ENCODE measurements at places on chromosomes 3 and 15.

DNA sequence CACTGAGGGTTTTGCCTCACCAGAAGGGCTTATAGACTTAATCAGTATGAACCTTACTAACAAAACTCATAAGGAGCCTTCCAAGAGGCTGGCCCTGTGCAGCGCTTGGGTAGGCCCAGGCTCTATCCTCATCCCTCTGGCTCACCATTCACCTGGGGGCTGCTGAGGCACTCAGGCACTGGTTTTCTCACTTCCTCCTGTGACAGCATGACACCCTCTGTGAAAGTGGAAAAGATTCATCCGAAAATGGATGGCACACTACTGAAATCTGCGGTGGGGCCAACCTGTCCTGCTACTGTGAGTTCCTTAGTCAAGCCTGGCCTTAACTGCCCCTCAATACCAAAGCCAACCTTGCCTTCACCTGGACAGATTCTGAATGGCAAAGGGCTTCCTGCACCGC is 41.3 kb downstream of the PSMD6 start:
- no peak for DNase-seq

DNA sequence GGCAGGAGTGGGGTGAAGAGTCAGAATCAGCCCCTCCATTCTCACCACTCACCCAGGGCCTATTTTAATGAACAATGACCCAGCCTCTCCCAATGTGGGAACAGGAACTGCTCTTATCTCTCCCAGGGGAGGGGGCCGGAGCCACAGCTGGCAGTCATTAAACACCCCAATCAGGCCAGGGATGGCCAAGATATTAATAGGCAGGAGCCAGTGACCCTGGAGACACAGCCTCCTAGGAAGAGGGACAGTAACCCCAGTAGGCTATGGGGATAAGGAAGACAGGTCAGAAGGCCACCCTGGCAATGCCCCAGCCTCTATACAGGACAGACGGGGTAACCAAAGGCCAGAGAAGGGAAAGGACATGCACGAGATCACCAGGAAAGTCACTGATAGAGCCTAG is 38.6 kb downstream of the VIPR1 start:
- DNase-seq, result no peak

GRCh38 chr3:61518590-61518989 is 42.8 kb upstream of the PTPRG start:
- no peak for DNase-seq

GRCh38 chr3:25515171-25515570 is 87.1 kb downstream of the RARB start:
- no peak for DNase-seq

DNA sequence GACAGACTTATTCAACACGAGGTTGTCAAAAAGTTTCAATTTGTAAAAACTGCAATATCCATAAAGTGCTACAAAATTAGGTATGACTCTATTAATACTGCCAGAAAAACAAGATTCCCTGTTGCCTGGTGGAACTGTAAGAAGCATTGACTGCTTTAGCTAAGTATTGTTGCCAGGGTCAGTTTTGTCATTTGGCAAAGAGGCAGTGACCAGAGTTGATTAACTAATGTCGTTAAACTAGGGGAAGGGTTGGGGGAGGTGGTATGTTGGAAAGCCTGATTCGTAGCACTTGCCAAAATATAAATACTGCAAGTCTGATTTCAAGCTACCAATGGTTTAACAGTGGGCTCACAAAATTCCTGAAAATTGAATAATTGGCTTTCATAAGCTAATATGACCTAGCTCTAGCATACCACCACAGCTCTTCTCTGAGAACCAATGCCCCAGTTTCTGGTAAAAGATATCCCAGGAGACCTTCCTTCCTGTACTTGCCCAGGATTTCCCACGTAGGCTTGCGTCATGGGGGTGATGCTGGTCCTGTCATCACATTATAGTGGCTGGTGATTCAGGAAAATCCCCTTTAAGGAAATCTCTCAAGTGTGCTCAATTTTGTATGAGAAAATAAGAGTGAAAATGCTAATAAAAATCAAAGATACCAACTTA is 266.4 kb upstream of the TBC1D5 start:
- no peak for DNase-seq

GRCh38 chr3:55405436-55405835 is 81.7 kb downstream of the WNT5A start:
- DNase-seq, result no peak

- DNase-seq, result no peak
Measured at GRCh38 chr3:133210656-133211055, 172.5 kb downstream of the TMEM108 start.

- DNase-seq, result no peak
Measured at GRCh38 chr15:29888646-29889045, 66.4 kb upstream of the TJP1 start.

DNA sequence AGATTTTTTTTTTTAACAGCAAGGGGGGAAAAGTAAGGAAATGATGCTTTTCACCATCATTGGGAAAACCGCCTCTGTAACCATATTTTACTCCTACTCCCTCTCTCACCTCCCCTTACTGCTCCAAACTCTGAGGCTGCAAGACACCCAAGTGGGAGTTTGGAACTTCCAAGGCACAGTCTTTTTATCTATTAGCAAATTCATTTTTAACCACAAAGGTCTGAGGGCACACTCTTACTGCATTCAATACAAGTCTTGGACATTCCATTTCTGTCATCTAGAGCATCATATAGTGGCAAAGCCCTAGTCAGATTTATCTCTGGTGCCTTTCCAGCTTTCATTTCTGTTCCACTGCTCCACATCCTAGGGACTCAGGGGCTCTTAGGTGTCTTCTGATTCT is 13.2 kb downstream of the FAM162A start:
- DNase-seq, result no peak

- no peak for DNase-seq
Measured at GRCh38 chr3:176430244-176431037, 766.8 kb downstream of the TBL1XR1 start.

DNA sequence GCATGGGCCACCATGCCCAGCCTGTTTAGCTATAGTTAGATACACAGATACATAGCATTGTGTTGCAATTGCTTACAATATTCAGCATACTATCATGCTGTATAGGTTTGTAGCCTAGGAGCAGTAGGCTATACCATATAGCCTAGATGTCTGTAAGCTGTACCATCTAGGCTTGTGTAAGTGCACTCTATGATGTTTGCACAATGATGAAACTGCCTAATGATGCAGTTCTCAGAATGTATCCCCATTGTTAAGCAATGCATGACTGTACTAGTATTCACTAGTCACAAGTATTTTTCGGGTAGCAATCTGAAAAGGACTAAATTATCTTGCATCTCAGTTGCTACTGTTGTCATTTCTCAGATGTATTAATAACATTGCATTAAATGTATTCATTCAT is 16.0 kb downstream of the PIGB start:
- DNase-seq, result no peak

GRCh38 chr3:39277893-39278615 is 1.8 kb downstream of the CX3CR1 start:
- no peak for DNase-seq

- no peak for DNase-seq
Measured at GRCh38 chr3:192887047-192887446, 30.6 kb downstream of the MB21D2 start.

GRCh38 chr15:95291898-95292472 is 1038.5 kb upstream of the NR2F2 start:
- no peak for DNase-seq

DNA sequence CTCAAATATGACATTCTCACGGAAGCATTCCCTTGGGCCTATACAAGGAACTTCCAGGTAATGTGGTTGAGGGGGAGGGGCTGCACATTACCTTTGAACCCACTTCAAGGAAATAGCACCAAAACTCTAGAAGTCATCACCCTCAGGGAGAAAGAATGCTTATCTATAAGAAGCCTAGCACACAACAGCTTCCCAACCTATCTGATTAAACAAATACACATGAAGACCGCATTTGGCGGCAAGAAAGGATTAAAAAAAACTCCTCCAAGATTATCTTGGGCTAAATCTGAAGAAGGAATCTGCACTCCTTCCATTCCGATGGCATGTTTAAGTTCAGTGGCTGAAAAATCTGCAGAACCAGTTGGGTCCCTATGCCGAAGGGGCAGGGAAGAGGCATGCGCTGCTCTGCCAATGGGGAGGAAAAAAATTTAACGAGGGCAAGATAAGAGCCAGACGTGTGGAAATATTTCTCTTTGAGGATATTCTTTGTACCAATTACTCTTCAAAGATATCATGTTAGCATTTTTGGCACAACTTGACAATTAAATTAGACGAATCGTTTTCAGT is 82.0 kb upstream of the WNT5A start:
- no peak for DNase-seq

- no peak for DNase-seq
Measured at GRCh38 chr3:186270701-186271100, 91.3 kb downstream of the DGKG start.

DNA sequence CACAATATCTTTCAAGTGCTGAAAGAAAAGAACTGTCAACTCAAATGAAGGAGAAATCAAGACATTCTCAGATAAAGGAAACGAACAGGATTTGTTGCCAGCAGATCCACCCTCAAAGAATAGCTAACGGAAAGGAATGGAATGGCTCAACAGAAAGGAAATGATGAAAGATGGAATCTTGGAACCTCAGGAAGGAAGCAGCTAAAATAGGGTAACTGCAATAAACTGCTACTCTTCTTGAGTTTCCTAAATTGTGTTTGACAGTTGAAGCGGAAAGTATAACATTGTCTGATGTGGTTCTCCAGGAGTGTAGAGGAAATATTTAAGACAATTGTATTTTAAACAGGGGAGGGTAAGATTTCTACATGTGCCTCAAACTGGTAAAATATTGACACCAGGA is 22.0 kb downstream of the PRR23E start:
- DNase-seq, result no peak

- no peak for DNase-seq
Measured at GRCh38 chr15:42118650-42119445, 24.5 kb upstream of the PLA2G4D start.

- no peak for DNase-seq
Measured at GRCh38 chr3:112908252-112908651, 61.6 kb upstream of the CD200R1L start.

DNA sequence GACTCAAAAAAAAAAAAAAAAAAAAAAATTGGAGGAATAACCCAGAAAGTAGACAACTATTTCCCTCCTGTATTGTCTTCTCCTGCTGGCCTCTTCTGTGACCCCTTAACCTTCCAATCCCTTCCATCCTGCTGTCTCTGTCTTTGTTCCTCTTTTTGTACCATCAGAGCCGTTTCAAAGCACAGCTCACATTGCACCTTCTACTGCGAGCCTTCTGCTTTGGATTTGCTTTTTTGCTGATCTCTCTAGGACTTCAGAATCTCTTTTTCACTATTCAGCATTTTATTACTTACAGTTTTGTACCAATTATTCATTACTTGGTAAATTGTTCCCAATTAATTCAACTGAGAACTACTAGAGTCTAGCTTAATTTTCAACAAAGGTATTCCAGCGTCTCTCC is 284.0 kb upstream of the TBL1XR1 start:
- DNase-seq, result no peak

- DNase-seq, result no peak
Measured at GRCh38 chr3:78314327-78314726, 1274.4 kb downstream of the ROBO2 start.

GRCh38 chr3:196517919-196518318 is 2.8 kb upstream of the SMCO1 start:
- DNase-seq, result no peak

- no peak for DNase-seq
Measured at GRCh38 chr3:21835264-21835663, 84.3 kb upstream of the ZNF385D start.

DNA sequence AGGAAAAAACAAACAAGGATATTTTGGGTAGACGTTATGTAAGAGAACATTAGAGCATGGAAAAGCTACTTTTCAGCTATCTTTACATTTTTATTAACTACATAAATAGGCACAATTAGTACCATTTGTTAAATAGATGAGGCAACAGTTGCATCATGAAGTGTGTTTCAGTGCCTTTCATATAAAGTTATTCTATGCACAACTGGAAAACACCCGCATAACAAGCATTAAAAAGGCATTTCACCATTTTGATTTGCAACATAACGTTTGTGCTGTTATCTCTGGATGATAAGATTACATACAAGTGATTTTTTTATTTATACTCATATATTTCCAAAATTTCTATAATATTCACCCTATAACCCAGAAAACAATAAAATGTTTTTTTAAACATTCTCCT is 69.5 kb downstream of the CBLB start:
- DNase-seq, result no peak

- no peak for DNase-seq
Measured at GRCh38 chr15:41792000-41792637, 17.8 kb downstream of the MAPKBP1 start.

DNA sequence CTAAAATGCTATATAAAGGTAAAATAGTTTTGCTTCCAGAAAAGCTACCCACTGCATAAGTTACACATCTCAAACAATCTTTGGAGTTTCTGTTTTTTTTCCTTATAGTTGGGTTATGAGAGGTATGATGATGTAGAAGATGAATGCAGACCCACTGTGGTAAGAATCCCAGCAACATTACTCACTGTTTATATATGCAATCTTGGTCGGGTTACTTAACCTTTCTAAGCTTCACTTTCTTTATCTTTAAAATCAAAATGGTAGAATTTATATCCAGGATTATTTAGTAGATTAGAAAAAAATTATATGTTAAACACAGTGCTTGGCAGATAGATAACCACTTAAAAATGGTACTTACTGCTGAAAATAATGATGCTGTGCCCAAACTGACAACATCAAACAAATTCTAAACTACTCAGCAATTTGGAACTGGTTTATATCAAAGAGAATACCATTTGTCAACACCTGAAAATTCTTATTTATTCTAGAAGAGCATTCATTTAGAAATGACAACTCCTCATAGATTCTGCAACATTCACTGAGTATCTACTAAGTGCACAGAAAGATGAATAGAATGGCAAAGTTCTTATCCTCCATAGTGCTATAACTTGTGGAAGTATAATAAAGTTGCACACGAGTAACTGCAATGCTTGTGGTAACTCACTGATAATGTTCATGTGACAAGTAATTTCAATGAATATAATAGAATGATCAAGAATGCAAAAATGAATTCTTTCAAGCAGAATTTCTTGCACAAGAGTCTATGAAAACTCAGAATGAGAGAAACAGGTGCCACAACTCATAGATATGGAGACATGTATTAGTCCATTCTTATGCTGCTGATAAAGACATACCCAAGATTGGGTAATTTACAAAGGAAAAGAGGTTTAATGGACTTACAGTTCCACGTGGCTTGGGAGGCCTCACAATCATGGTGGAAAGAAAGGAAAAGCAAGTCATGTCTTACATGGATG is 129.0 kb upstream of the SLC7A14 start:
- DNase-seq, result no peak

GRCh38 chr3:37386627-37387230 is 212.3 kb upstream of the LRRFIP2 start:
- DNase-seq, result no peak

GRCh38 chr3:57986261-57986660 is 22.0 kb upstream of the FLNB start:
- DNase-seq, result no peak

GRCh38 chr3:127734754-127735473 is 62.2 kb downstream of the ABTB1 start:
- DNase-seq, result no peak

- no peak for DNase-seq
Measured at GRCh38 chr15:93476491-93477177, 387.6 kb upstream of the RGMA start.

GRCh38 chr15:47461652-47462141 is 255.6 kb upstream of the SEMA6D start:
- DNase-seq, result no peak

Data from T-helper 2 cell (primary cell).